ENCODE measurements at places on chromosomes 1 and 21.

DNA sequence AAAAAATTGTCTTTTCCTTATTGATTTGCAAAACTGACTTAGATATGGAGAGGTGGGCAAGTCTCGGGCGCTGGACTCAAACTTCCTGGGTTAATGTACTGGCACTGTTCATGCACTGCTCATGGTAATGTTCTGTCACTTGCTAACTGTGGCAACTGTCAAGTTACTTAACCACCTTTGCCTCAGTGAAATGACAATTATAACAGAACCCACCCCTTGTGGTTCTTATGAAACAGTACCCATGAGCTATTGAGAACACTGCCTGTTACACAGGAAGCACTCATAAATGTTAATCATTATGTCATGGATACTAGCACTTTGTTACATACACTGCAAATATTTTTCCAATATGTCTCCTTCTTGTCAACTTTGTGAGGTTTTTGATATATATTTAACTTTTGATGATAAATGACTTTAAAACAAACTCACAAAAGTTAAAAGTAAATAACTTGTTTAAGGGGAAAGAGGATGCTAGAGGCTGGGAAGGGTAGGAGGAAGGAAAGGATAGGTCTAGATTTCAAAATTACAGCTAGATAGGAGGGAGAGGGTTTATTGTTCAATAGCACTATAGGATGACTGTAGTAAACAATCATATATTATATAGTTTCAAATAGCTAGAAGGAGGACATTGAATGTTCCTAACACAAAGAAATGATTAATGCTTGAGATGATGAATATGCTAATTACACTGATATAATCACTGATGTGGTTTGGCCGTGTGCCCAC, 342.5 kb downstream of the ADGRL2 start:
- no peak for DNase-seq

GRCh38 chr1:22731924-22732720, 21.5 kb downstream of the EPHB2 start:
- no peak for DNase-seq

DNA sequence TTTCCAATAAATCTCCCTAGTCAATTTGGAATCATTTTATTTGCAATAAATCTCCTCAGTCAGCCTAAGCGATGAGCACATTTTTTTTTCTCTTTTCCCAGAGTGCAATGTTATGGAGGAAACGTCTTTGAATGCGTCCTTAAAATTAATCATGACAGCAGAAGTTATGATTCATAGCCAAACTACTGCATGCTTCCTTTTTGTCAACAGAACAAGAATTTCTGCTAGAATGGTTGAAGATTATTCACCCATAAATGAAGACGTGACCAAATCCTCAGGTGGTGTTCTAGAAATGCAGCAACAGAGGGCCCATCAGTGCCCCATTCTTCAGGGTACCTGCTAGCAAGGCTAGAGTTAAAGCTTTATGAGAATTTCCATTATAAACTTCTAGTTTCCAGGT, 407.9 kb upstream of the PKN2 start:
- DNase-seq: no peak

GRCh38 chr1:153939476-153939875, 7.0 kb downstream of the DENND4B start:
- no peak for DNase-seq

- DNase-seq: no peak
Measured at GRCh38 chr21:46424621-46425020, 34.1 kb upstream of the DIP2A start.

DNA sequence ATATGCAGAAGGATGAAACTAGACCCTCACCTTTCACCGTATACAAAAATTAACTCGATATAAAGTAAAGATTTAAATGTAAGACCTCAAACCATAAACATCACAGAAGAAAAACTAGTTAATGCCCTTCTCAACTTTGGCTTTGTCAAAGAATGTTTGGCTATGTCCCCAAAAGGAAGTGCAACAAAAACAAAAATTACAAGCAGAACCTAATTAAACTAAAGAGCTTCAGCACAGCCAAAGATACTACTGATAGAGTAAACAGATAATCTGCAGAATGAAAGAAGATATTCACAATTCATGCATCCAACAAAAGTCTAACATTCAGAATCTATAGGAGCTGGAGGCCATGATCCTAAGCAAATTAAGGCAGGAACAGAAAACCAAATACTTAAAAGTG, 824.6 kb upstream of the NEGR1 start:
- no peak for DNase-seq

DNA sequence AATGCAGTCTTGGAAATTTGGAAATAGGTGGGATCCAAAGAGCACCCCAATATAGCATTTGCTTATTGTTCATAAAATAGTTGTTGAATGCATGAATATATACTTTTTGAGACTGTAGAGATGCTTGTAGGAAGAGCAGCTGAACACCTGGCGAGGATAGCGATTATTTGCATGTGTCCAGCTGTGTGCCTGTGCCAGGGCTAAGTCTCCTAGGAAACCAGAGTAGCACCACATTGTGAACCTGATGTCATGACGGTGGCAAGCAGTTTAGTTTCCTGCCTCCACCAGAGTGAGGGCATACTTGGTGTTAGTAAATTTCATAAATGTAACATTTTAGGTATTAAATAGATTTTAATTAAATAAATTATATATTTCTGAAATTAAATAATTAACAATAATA, 37.3 kb upstream of the IRF2BP2 start:
- no peak for DNase-seq

GRCh38 chr1:109823543-109824348, 60.0 kb upstream of the EPS8L3 start:
- no peak for DNase-seq

- DNase-seq: no peak
Measured at GRCh38 chr1:60665311-60665710, 417.1 kb upstream of the NFIA start.

Measured in NCI-H1694 (cell line).